ENCODE measurements at places on chromosomes 12 and 14.

DNA sequence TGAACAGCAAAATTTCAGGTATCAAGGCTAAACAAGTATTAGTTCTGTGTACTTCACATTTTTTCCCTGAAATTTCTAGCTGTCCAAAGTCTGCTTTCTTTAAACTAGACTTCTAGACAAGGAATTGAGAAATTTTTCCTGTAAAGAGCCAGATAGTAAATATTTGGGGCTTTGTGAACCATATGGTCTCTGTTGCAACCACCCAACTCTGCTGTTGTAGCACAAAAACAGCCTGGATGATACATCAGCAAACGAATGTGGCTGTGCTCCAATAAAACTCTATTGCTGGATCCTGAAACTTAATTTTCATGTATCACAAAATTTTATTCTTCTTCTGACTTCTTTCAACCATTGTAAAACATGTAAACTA, 96.0 kb upstream of the SLC38A4 start:
- DNase-seq = no peak

DNA sequence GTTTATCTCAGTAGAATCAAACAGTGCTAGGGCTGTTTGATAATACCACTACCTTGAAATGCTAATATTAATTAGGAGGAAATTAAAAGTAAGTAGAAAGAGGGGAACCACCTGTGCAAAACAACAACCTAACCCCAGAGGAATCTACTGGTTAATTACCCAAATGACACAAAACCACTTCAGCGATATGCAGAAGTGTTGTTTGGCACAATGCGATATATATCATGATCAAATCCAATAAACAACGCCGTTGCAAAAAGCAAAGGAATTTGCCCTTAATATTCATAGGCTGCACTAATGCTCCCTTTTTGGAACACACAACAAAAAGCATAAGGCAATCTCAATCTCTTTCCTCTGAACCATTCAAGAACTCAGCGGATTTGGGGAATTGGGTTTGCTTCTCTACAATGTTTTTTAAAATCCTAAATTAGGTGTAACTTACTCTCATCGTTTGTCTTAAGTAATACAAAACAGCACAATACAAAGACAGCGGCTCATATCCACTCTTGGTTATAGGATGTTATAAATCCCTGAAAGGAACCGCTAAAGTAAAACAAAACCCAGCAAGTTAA, 1.5 kb downstream of the MAP4K5 start:
- DNase-seq = no peak

GRCh38 chr12:115209230-115209629, 525.3 kb upstream of the TBX3 start:
- no peak for DNase-seq

DNA sequence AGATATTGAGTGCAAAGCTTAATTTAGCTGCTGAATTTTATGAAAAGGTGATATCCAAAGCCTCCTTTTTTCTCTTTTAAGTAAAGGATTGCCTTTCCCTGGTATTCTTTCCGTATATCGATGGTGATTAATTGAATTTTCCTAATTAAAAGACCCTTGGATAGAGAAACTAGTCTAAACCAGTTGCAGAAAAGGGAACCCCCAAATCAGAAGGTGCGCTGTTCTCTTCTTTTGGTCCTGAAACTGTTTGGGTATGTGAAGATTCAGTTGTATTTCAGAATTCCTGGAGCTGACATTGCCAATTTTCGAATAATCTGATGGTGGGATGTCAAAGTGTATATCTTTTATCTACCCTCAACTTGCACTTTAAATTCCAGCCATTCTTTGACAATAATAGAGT, 1.9 kb downstream of the GPHN start:
- DNase-seq = no peak

DNA sequence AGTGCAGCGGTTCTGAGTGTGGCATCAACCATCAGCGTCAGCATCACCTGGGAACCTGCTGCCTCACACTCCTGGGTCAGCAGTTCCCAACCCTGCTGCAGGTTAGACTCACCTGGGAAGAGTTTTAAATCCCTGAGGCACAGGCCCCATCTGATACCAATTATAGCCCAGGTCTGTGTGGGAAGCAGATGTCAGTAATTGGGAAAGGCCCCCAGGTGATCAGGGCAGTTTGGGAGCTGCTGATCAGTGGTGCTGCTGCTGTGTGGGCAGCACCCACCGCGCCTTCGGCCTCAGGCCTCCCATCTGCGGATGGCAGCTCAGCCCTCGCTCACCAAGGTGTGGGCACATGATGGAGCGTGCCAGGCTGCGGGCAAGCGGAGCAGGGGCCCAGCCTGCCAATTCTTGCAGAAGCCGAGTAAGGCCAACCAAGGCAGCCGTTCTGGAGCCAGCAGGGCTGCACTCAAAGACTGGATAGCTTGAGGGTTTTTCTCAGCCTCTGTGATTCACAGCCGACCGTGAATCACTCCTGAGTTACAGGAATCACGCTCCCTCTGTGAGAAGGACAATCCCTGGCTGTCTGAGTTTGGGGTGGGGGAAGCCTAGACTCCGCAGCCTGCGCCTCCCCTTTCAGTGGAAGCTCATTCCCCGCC, 155.6 kb upstream of the SFSWAP start:
- DNase-seq = no peak

DNA sequence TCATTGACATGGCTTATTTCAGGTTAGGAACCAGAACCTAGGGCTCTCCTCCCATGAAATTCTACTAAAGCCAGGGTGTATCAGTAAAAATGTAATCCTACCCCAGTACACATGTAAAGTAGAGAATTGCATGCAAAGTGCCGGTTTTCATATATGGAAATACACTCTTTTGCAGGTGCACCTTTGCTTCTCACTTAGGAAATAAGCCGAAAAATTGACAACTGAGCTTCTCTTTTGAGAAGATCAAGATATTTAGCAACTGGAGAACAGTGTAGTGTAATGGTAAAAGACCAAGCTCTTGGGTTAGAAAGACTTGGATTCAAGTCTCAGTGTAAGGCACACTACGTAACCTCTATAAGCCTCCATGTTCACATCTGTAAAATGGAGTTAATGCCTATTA, 82.4 kb downstream of the SLC38A6 start:
- DNase-seq = no peak

- DNase-seq = no peak
Observed at GRCh38 chr12:122310626-122311333, 44.5 kb upstream of the VPS33A start.

GRCh38 chr14:95662376-95663186, 23.6 kb upstream of the TCL1B start:
- no peak for DNase-seq

GRCh38 chr12:108820707-108821406, 36.5 kb downstream of the SSH1 start:
- DNase-seq = no peak

GRCh38 chr12:46374310-46374709, 1.7 kb upstream of the SLC38A2 start:
- no peak for DNase-seq

GRCh38 chr14:67218126-67218525, 23.1 kb upstream of the PALS1 start:
- no peak for DNase-seq

DNA sequence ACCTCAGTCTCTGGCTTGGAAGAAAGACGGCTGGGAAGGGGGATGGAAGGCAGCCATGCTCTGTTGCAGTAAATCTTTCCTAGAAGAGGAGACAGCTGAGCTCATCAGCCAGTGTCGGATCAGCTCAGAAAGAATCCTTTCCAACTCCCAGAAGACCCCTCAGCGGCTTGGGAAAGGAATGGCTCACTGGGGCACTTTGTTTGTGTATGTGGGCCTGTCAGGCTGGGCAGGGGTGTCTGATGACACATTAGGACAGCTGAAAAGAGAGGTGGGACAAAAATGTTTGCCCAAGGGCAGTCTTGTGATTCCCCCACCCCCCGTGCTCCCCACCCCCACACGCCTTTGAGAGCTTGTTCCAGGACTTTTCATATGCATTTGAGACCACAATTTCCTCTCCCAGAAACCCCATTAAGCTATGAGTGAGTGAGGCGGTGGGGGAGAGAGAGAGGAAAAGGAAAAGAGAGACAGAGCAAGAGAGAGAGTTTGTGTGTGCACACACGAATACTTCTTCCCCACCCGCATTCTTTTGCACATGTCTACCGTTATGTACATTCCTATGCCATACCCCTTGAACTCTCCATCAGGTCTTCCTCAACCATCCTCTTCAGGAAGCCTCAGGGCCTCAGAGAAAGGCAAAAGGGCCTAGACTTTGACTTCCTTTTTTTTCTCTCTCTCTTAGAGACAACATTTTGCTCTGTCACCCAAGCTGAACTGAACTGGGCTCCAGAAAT, 198.9 kb downstream of the ZFP36L1 start:
- no peak for DNase-seq

GRCh38 chr12:110047297-110047940, 903 bp downstream of the C12orf76 start:
- DNase-seq = no peak

GRCh38 chr14:73863209-73863608, 11.6 kb downstream of the PTGR2 start:
- no peak for DNase-seq

- no peak for DNase-seq
Observed at GRCh38 chr14:100771121-100771800, 44.6 kb downstream of the DLK1 start.

DNA sequence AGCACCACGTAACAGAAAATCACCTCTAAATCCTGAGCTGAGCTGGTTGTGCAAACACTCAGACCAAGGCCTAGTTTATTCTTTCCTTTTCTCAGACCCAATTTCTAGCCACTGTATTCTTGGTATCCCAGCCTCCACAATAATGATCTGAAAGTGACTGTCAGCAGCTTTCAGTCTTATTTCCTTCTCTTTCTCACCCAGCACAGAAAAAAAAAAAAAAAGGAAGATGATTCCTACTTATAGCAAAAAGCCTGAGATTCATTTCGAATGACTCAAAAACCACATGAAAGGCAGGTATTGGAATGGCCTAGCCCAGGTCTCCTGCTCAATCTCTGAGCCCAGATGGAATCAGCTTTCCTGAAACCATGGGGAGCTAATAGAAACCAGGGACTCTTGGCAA, 298.6 kb upstream of the PPFIA2 start:
- no peak for DNase-seq

- DNase-seq = no peak
Observed at GRCh38 chr14:23024612-23025075, 10.1 kb downstream of the PSMB5 start.
